ENCODE measurements at places on chromosomes 2 and 18. TPM values are rescaled to one million over a fixed set of nuclear protein-coding genes. Genes with fewer than 3 reads are reported as not detected.
A peak's percentile ranks its signal among the peaks of the same experiment; 100 is the strongest.

Gene SRD5A2
- total RNA-seq, result not detected

- no peaks in the 10 kb centered on the region for H3K27me3 ChIP-seq
- no peak overlapping the region for H3K27ac ChIP-seq
- H3K4me3 ChIP-seq, result no peak overlapping the region
- H3K36me3 ChIP-seq, result no peaks in the 10 kb centered on the region
- no peak for DNase-seq
These were observed 99.3 kb upstream of the SLC38A11 start for GRCh38 chr2:165054652-165055051.

GRCh38 chr2:36762764-36763490, 66.4 kb downstream of the VIT start:
- no peak overlapping the region for H3K4me3 ChIP-seq
- no peaks in the 10 kb centered on the region for H3K4me1 ChIP-seq
- H3K27ac ChIP-seq, result no peak overlapping the region
- no peaks in the 10 kb centered on the region for H3K36me3 ChIP-seq

Gene CD207
- not detected for total RNA-seq

DNA sequence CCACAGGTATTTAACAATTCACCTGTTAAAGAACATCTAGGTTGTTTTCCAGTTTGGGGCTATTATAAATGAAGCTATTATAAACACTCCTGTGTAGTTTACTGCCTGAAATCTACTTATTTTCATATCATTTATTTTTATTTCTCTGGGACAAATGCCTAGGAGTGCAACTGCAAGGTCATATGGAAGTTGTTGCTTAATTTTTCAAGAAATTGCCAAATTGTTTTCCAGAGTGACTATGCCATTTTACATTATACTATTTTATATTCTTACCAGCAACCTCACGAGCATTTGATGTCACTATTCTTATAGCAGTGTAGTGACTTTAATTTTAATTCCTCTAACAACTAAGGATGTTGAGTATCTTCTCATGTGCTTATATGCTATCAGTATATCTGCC, 298.4 kb downstream of the EXOC6B start:
- H3K4me3 ChIP-seq, result no peak overlapping the region
- H3K36me3 ChIP-seq, result no peaks in the 10 kb centered on the region
- H3K27me3 ChIP-seq, result no peaks in the 10 kb centered on the region
- DNase-seq, result no peak

DNA sequence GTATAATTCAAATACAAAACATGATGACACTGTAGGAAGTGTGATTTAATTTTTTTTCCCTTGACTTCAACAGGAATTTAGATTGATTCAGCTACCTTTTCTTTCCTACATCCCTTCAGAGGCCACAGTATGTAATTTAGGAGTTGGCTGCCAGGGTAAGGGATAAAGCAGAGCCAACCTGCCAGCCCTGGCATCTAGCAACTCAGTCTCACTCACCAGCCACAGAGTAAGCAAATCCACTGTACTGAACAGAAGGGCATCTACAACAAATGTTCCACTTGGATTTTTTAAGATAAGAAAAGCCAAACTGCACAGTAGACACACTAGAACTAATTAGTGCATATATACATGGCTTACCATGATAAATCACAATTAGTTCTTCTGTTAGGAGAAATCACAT, 54.3 kb upstream of the PEX13 start:
- DNase-seq, result no peak
- no peaks in the 10 kb centered on the region for H3K36me3 ChIP-seq
- peaks cover 7% of the 10 kb centered on the region for H3K4me1 ChIP-seq
- H3K27ac ChIP-seq, result no peak overlapping the region
- no peaks in the 10 kb centered on the region for H3K27me3 ChIP-seq

DNA sequence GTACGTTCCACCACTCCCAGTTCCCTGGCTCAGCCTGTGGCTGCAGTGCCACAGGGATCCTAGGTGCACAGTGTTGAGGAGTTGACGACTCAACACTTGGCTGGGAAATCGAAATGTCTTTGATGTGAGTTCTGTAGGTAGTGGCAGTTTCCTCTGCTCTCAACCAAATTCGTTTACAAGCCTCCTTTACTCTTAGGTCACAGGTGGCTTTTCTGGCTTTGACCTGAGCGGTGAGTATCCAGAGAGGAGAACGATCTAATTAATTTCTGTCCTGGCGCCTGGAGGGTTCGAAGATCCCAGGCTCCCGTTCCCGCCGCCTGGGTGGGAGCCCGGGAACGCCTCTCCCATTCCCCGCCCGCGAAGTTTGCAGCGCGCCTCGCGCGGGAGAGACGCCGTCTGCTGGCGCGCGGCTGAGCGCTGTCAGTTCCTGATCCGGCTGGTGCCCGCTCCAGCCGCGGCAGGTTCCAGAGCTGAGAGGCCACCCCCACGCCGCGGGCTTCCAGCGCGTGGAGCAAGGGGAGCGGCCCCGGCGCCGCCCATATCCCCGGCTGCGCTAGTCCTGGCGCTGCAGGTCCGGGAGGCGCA, at the start of gene LAMA3:
LAMA3 (plus strand) TSS at position 423 of the 585 bp plus-strand sequence. CDS start 231 bp downstream, outside the sequence.
- peaks cover 31% of the 10 kb centered on the region for H3K27me3 ChIP-seq
- DNase-seq, result no peak
- peak within 1 kb of the TSS; percentile 48 for H3K4me3 ChIP-seq
- no peak within 1 kb of the TSS for H3K27ac ChIP-seq
- H3K36me3 ChIP-seq, result no peaks in the 10 kb centered on the region
- H3K4me1 ChIP-seq, result peaks cover 13% of the 10 kb centered on the region

GRCh38 chr2:567865-568638, 109.2 kb downstream of the TMEM18 start:
- peak overlapping the region; percentile 15 for H3K4me3 ChIP-seq
- H3K4me1 ChIP-seq, result no peaks in the 10 kb centered on the region
- H3K36me3 ChIP-seq, result no peaks in the 10 kb centered on the region
- no peak for DNase-seq

Gene NETO1
- 19.8 TPM for total RNA-seq

GRCh38 chr2:225806105-225806504, 406.6 kb downstream of the NYAP2 start:
- no peaks in the 10 kb centered on the region for H3K36me3 ChIP-seq
- H3K4me3 ChIP-seq, result no peak overlapping the region
- DNase-seq, result no peak
- no peaks in the 10 kb centered on the region for H3K27me3 ChIP-seq
- no peaks in the 10 kb centered on the region for H3K4me1 ChIP-seq

Gene FNDC4
- total RNA-seq, result 6.9 TPM

DNA sequence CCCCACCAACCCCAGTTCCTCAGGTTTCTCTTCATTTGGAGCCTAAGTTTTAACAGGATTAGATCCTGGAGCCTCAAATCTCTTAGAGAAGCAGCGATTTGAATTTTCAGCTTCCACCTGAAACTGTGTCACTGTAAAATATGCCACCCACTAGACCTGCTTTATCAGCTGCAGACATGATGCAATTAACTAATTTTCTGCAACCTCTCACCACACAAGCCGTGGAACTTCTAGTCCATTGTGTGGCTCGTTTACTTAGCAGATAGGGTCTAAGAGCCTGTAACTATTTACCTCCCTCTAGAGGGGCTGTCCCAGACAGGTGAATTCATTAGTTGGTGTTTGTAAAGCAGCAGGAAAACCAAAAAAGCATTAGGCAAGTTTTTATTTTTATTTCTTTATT, 31.6 kb upstream of the FZD5 start:
- no peaks in the 10 kb centered on the region for H3K36me3 ChIP-seq
- H3K27ac ChIP-seq, result no peak overlapping the region
- DNase-seq, result no peak
- H3K27me3 ChIP-seq, result no peaks in the 10 kb centered on the region
- H3K4me3 ChIP-seq, result no peak overlapping the region

Gene EDAR
- not detected for total RNA-seq

Gene KIAA2012
- not detected for total RNA-seq

GRCh38 chr2:235048549-235048948, 96.7 kb downstream of the SH3BP4 start:
- peaks cover 47% of the 10 kb centered on the region for H3K36me3 ChIP-seq
- DNase-seq, result no peak
- no peak overlapping the region for H3K27ac ChIP-seq
- no peaks in the 10 kb centered on the region for H3K27me3 ChIP-seq
- H3K4me3 ChIP-seq, result no peak overlapping the region

Gene ZNF396
- total RNA-seq, result 1.4 TPM

DNA sequence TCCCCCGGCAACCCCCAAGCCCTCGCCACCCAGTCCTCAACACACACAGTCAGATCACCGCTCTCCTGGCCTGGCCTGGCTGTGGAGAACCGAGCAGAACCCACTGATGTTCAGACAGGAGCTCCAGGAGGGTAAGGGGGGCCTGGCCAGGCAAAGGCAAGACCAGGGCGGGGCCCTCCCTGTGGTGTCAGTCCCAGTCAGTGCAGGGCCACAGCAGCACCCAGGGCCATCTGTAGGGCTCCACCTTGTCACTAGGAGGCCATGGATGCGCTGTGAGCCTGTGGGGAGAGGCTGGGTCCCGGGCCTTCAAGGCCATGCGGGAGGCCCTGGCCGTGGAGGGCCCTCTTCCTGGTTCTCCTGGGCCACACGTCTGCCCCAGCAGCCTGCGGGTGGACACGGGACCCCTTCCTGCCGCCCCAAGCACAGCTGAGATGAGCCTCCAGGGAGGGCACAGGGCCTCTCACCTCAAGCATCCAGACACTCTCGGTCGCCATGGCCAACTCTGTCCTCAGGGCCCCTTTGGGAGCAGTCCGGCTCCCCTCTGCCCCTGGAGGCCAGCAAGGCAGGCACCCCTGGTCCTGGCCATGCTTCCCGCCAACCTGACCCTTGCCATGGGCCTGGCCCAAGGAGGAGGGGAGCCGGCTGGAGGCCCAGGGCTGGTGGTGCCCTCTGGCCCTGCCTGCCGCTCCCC, 2.0 kb downstream of the ANO7 start:
- no peaks in the 10 kb centered on the region for H3K27me3 ChIP-seq
- H3K36me3 ChIP-seq, result no peaks in the 10 kb centered on the region
- H3K27ac ChIP-seq, result no peak overlapping the region
- no peak overlapping the region for H3K4me3 ChIP-seq
- no peaks in the 10 kb centered on the region for H3K4me1 ChIP-seq

- peak; percentile 74 for DNase-seq
- peaks cover 2% of the 10 kb centered on the region for H3K4me1 ChIP-seq
- no peak overlapping the region for H3K4me3 ChIP-seq
- H3K36me3 ChIP-seq, result no peaks in the 10 kb centered on the region
- no peak overlapping the region for H3K27ac ChIP-seq
- no peaks in the 10 kb centered on the region for H3K27me3 ChIP-seq
These were observed 75.8 kb downstream of the PHLPP1 start for GRCh38 chr18:62790871-62791772.

Gene SCN3A
- 1.4 TPM for total RNA-seq

- no peaks in the 10 kb centered on the region for H3K4me1 ChIP-seq
- H3K27me3 ChIP-seq, result no peaks in the 10 kb centered on the region
- peaks cover 72% of the 10 kb centered on the region for H3K36me3 ChIP-seq
- DNase-seq, result peak; percentile 13
These were observed 119.3 kb upstream of the IL1R2 start for GRCh38 chr2:101872480-101872879.

Gene RESP18
- total RNA-seq, result not detected

Gene CXCR1
- total RNA-seq, result not detected

DNA sequence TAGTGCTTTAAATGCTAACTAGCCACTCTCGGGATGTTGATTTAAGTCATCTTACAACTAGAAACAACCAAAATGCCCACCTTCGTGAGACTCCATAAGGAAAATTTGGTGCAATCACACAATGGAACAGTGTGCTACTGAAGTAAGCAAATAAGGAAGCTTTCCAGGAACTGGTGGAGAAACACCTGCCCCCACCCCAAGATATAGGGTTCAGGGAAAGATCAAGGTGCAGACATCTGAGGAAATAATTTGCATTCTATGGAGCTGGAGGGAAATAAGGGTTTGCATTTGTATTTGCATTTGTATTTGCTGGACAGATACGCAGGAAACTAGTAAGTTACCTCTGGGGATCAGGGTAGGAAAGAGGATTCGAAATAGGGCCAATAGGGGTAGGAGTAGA, 90.9 kb downstream of the ACAA2 start:
- DNase-seq, result no peak
- no peaks in the 10 kb centered on the region for H3K36me3 ChIP-seq
- H3K4me1 ChIP-seq, result peaks cover 29% of the 10 kb centered on the region
- H3K4me3 ChIP-seq, result no peak overlapping the region
- no peak overlapping the region for H3K27ac ChIP-seq

DNA sequence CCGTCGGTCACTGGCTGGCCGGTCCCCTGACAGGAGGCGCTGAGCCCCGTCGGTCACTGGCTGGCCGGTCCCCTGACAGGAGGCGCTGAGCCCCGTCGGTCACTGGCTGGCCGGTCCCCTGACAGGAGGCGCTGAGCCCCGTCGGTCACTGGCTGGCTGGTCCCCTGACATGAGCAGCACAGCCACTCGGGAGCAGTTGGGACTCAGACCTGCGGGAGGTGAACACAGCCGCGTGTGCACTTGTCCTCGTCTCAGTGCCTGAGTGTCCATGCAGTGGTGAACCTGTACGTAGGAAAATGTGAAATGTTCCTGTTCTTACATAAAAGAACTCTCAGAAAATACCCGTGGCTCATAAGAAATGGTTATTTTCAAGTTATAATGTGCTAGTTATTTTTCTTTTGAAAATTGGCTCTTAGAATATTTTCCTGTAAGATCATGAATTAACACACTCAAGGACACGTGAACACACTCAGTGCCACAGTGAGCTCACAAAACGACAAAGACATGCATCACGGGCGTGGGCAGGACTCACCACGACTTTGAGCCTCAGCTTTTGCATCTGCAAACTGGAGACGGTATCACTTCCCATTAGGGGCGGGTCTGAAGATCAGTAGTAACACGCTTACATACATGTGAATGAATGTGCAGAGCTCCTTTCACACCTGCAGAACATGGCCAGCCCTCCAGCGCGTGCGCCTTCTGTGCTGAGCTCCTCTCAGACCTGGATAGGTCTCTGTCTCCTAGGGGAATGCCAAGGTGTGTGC, 21.1 kb upstream of the NFATC1 start:
- H3K4me3 ChIP-seq, result no peak overlapping the region
- H3K27me3 ChIP-seq, result no peaks in the 10 kb centered on the region
- no peaks in the 10 kb centered on the region for H3K36me3 ChIP-seq
- H3K27ac ChIP-seq, result no peak overlapping the region
- DNase-seq, result no peak

DNA sequence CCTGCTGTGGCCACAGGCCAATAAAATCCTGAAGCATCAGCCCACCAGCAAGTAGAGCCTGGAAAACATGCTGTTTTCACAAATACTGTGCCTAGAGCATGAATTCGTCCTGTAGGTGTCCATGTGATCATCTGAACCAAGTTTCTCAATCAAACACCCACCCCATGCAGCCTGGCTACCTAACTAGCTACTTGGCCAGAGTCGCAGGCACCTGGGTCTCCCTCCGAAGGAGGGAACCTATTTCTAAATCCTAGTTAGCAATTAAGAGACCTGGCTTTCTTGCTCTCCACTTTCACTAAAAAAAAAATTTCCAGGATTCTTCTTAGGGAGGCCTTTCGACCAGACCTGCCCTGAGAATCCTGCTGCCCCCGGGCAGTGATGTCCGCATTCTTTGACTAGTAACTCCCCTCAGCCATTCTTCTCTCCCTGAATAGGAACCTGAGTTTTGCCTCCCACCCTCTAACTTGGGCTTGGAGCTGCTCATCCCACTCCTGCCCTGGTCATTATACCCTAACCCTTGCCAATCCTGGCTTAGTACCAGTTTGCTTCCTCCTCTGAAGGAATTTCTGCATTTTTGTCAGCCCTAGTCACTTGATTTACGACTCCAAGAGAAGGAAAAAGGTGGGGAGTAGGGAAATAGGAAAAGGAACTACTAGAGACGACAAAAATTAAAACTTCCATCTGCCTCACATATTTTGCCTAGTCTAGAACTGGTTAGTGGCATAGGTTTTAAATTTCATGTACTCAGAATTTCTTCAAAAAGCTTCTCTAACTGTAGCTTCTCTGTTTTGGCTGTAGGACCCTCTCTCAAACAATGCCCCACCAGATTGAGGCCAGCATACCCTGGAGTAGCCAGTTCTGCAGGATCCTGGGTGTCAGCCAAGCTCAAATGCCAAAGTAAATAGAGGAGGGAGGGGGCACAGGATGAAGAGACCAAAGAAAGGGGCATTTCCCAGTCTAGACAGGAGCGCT, 25.4 kb upstream of the TANK start:
- no peak overlapping the region for H3K4me3 ChIP-seq
- H3K4me1 ChIP-seq, result peaks cover 30% of the 10 kb centered on the region
- no peak overlapping the region for H3K27ac ChIP-seq
